Tongue (tissue), 3 donors: ENCODE measurements at places on chromosomes 11 and 22. TPM values are rescaled to one million over a fixed set of nuclear protein-coding genes. Genes with fewer than 3 reads are reported as not detected.

DNA sequence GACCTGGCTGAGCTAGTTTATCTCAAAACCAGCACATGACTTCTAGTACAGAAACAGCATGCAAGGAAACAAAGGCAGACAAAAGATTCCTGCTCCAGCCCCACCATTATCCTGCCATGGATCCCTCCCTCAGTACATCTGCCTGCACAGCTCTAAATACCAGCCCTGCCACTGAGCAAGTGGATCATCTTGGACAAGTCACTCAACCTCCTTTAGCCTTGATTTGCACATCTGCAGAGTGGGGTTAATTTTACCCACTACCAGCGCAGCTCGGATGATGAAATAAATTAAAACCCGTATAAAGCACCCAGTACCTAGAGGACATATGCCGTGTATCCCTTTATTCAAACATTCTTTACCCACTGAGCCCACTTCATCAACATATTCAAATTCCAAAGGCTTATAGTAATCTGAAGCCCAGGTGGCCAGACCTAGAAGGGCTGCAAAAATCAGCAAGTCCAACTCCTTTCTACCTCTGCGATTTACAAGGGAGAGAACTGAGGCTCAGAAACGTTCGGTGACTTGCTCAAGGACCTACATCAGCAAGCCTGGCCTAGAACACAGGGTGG lies 7.5 kb downstream of the SYN3 start:
- DNase-seq = no peak

APOL4 gene
- total RNA-seq = 19.8 TPM

CCDC87 gene
- 0.10 TPM for total RNA-seq

GRCh38 chr11:71474141-71474770 lies 21.3 kb downstream of the NADSYN1 start:
- no peak for DNase-seq

DNA sequence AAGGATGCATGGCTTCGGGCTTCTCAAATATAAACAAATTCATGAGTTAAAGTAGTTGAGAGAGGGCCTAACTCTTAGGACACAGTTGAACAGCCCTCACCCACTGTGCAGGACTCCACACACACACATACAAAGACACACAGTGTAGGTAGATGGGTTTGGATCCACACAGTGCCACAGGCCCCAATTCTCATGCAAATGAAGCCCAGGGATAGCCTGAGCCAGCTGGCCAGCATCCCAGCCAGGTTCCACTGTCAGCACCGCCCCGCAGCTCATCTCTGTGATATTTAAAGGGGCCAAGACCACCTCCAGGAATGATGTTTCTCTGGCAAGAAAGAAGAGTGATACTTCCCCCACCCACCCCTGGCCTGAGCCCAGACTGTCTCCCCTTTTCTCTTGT lies 11.7 kb downstream of the SLC35C1 start:
- no peak for DNase-seq

GRCh38 chr22:34645375-34645774 lies 420.6 kb upstream of the ISX start:
- no peak for DNase-seq

GRCh38 chr11:112221274-112221835 lies 4.9 kb upstream of the PTS start:
- no peak for DNase-seq

GAS2L1 gene
- 16.7 TPM for total RNA-seq

SHANK2 gene
- total RNA-seq = 5.9 TPM

OR8D1 gene
- 0.10 TPM for total RNA-seq

GRCh38 chr11:105574974-105575373 lies 34.9 kb upstream of the GRIA4 start:
- DNase-seq = no peak

GRCh38 chr11:68331338-68331947 lies 19.1 kb downstream of the LRP5 start:
- DNase-seq = peak; percentile 12

CACNA1I gene
- total RNA-seq = 0.10 TPM

- DNase-seq = no peak
Observed at GRCh38 chr11:72578051-72578450, 96.2 kb downstream of the PDE2A start.

DNA sequence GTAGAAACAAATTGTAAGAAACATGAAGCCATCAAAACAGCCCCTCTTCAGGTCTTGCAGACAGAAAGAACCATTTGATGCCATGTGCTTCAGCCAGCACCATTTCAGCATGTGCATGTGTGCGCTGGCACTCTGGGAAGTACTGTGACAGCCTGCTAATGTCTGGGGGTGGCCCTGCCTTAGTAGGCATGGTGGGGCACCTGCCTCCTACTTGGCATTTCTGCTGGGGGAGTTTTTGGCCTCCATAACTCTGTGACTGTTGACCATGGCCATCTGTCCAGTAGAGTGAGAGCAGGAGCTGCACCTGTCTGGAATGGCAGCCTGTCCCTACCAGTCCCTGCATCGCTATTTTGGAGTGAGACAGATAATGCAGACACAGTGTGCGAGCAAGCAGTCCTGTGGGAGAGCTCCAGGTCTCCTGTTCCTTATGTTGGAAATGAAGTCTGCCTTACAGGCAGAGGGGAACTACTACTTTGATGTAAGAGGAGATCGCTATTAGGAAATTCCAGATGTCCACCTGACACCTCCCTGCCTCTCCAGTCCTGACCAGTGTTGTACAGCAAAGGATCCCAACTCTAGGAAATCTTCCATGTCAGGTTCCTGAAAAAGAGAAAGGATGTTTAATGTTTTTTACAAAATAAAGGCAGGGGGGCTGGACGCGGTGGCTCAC lies 102.5 kb downstream of the ATXN10 start:
- DNase-seq = no peak

GRCh38 chr22:45164270-45165088 lies 754 bp downstream of the NUP50 start:
- peak; percentile 31 for DNase-seq

CNIH2 gene
- 1.7 TPM for total RNA-seq

GRCh38 chr11:67576735-67577475 lies 6.7 kb upstream of the GSTP1 start:
- no peak for DNase-seq

RFPL2 gene
- total RNA-seq = not detected

SAA4 gene
- total RNA-seq = not detected

PSMA1 gene
- total RNA-seq = 99.0 TPM

DNA sequence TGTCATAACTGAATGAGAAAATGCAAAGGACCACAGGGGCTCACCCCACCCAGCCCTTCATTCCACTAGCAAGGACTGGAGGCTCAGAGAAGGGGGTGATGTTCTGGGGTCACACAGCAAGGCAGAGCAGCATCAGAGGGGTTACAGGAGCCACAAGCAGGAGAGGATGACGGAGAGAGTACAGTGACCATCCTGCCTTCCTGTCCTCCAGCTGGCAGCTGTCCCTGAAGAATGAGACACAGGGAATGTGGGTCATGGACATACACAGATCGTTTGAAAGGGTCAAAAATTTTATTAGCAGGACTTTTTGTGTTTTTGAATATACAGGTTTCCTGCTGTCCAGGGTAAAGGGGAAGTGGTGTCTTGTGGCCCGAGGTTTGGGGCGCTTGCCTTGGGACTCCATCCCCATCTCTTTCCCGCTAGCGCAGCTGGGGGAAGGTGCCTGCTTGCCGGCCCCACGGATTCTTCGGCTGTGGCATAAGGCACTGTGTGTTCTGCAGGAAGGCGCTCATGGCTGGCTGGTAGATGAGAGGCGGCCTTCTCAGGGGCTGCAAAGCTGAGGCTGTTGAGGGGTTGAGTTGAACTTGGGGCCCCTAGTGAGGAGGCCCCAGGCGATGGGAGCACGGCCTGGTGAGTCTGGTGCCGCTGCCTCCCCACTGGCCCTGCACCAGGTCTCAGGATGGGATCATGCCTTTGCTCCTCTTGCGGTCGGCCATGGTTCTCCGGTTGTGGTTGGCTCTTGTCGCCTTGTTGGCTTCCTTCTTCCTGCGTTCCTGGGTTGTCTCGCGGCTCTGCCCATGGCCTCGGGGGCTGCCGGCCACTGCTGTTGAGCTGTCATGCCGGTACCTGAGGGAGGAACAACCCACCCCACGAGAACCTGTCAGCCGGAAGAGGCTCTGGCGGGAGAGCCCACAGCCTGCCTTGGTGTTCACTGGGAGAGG lies 21.4 kb downstream of the UQCR10 start:
- no peak for DNase-seq

GRCh38 chr11:117662255-117662654 lies 134.8 kb downstream of the DSCAML1 start:
- DNase-seq = no peak

OR2AG1 gene
- not detected for total RNA-seq

DNA sequence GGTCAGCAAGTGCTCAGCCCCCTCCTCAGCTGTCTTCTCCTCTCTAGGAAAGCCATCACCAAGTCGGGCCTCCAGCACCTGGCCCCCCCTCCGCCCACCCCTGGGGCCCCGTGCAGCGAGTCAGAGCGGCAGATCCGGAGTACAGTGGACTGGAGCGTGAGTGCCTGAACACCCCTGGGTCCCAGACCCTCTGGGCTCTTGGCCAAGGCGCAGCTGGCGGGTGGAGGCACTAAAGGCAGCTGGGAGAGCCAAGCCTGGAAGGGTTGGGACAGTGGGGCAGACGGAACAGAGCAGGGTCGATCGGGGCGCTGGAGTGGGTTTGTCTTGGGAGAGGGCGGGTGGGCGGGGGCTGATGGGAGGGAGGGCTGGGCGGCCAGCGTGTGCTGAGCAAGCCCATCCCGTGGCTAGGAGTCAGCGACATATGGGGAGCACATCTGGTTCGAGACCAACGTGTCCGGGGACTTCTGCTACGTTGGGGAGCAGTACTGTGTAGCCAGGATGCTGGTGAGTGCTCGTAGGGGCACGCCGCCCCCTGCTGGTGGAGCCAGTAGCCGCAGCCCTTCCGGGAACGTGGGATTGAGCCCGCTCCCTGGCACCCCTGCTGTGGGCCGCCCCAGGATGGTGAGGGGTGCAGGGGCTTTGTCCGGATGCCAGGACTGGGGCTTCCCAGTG lies 14.1 kb upstream of the MDK start:
- DNase-seq = peak; percentile 85

DNA sequence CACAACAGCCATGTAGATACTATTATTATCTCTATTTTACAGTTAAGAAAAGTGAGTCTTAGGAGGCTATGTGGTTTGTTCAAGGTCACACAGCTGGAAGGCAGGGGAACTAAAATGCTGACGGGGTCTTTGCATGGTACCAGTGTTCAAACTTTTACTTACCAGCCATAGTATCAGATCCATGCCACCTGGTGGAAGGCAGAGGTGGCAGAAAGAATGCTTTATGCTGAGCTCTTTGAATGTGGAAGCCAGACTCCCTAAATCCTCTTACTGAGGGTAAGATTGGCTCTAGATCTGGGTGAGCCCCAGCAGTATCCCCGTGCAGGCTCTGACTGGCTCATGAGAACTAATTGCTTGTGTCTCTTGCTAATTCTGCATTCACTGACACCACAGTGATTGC lies 54.3 kb upstream of the NAV2 start:
- no peak for DNase-seq

- DNase-seq = no peak
Observed at GRCh38 chr11:45648931-45649330, 16.5 kb downstream of the CHST1 start.

DNA sequence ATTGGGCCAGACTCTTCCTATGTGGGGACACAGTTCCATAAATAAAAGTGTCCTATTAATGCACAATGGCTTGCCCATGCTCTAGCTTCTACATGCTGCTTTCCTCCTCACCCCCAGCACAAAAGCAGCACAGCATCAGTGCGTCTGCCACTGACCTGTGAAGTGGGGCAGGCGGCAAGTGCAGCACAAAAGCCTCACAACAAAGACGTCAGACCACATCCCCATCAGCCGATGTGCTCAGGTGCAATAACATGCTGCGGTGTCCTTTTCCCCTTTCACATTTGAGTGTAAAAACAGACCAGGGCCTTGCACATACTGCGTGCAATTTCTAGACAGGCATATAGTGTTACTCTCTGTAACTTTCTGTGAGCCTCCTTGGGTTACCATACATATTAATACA lies 12.8 kb downstream of the DKK3 start:
- no peak for DNase-seq

TRIOBP gene
- 87.7 TPM for total RNA-seq

DNA sequence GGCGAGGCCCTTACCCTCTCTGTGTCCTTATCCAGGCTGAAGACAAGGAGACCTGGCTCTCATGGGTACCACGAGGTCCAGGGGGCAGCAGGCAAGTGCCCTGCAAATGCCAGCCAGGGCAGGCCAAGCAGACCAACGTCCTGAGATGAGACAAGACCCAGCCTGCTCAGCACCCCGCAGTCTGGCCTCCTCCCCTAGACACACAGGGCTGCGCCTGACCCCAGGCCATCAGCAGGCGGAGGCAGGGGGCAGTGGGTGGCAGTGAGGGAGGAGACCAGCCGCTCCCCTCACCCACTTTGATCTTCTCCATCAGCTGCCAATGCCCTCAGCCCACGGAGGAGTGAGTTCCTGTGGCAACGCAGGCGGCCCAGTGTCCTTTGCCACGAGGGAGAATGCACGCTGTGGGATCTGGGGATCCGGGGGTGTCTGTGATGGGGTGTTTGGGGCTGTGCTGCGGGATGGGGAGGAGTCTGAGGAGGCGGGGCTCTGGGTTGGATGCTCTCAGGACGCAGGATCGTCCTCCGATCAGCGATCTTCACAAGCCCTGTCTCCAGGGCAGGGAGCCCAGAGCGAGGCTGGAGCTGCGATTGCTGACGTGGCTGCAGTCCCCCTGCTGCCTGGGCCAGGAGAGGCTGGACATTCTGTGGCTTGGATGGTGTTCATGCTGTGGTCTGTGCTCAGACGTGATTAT lies 30.5 kb upstream of the PPARA start:
- DNase-seq = peak; percentile 49

DNA sequence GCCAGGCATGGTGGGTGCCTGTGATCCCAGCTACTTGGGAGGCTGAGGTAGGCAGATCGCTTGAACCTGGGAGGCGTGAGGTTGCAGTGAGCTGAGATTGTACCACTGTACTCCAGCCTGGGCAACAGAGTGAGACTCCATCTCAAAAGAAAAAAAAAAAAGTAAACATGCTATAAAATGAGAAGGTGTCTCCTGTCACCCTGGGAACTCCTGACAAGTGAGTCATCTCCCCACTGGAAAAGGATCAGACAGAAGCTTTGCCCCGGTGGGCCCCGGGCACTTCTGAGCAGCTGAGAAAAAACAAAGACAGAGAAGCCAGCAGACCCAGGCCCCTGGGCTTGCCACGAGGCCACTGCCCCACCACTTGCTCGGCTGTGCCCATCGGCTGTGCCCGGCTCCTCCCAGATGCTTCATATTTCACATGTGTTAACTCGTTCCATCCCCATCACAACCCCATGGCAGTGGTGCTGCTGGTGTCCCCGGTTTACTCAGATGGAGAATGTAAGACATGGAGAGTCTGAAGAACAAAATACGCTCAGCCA lies 22.3 kb downstream of the TTLL1 start:
- no peak for DNase-seq

RPL3 gene
- total RNA-seq = 2,266 TPM

APOA4 gene
- total RNA-seq = not detected

DNA sequence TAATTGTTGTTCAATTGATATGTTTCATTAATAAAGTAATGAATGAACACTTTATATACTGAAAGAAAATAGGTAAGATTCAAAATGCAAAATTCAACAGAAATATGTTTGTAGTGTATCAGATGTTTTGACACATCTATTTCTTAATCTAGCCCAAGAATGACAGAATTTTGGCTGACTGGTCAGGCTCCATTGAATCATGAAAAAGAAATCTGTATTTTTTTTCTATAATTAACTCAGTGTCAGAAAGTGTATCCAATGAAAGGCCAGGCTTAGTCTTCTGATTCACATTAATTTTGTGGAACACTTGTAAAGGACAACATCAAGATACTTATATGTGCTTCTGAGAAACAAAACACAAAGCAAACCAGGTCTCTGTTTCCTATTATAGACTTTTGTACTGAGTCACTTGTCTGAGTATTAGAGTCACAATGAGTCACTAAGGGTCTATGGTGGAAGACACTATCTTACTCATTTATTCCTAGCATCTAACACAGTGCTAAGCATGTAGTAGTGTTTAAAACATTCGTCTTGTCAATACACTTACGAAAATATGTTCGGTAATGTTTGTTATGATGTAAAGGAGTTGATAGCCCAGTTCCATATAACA lies 297.7 kb upstream of the CCDC90B start:
- no peak for DNase-seq
